Thyroid gland (tissue), 4 donors: ENCODE measurements at places on chromosomes 16 and 17.

GRCh38 chr16:56195151-56195550 is 3.9 kb downstream of the GNAO1 start:
- no peaks in the 10 kb centered on the region for H3K27me3 ChIP-seq
- no peaks in the 10 kb centered on the region for H3K36me3 ChIP-seq
- DNase-seq = no peak
- H3K27ac ChIP-seq = no peak overlapping the region

DNA sequence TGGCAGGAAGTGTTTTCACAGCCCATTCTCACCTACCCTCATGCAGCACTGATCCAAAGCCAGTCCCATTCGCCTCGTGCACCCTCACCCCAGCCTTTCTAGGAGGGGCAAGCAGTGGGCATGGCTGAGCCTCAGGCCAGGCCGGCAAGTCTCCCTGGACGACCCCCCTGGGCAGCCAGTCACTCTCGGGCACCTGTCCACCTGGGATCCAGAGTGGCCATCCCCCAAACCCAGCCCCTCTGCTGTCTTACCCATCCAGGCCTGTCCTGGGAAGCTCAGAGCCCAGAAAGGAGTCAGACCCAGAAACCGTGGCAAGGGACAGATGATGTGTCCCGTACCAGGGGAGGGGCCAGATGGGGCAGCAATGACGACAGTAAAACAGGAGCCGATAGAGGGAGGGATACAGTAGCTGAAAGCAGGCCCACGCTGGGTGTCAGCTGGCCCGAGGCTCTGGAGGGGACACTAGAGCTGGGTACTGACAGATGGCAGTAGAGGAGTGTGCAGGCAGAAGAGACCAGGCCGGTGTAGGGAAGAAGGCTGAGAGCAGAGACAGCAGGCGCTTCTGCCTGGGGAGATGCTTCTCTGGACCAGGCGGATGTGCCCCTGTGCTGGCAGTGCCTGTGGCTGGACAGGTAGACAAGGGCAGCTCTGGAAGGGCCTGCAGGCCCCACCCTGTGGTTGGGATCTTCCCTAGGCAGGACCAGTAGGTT is 5.8 kb downstream of the CMTM3 start:
- no peak overlapping the region for H3K4me3 ChIP-seq
- DNase-seq = no peak
- H3K36me3 ChIP-seq = peaks cover 21% of the 10 kb centered on the region
- H3K27me3 ChIP-seq = no peaks in the 10 kb centered on the region

DNA sequence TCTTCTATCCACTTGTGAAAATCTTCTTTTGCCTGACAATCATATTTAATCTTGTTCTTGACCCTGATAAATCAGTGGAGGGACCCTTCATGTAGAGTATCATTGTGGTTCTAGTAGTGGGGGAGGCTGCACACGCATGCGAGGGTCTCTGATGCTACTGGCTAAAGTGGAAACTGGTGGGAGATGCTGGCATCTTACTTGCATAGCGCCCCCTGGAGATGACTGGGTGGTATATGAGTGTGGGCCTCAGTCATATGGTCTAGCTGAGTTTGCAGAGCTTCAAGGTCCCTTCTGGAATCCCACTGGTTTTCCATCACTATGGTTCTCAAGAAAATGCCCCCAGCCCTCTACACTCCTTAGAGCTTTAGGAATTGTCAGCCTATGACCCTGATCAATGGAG is 236.4 kb upstream of the AXIN2 start:
- no peak for DNase-seq
- H3K27me3 ChIP-seq = no peaks in the 10 kb centered on the region
- no peaks in the 10 kb centered on the region for H3K36me3 ChIP-seq
- no peak overlapping the region for H3K4me3 ChIP-seq
- H3K4me1 ChIP-seq = no peaks in the 10 kb centered on the region
- H3K27ac ChIP-seq = no peak overlapping the region

- H3K4me3 ChIP-seq = no peak overlapping the region
- no peak overlapping the region for H3K27ac ChIP-seq
- H3K36me3 ChIP-seq = no peaks in the 10 kb centered on the region
- no peak for DNase-seq
These were observed 784.1 kb upstream of the RBFOX1 start for GRCh38 chr16:6548507-6548906.

- no peak overlapping the region for H3K27ac ChIP-seq
- DNase-seq = no peak
- H3K4me3 ChIP-seq = no peak overlapping the region
- no peaks in the 10 kb centered on the region for H3K4me1 ChIP-seq
- no peaks in the 10 kb centered on the region for H3K36me3 ChIP-seq
- H3K27me3 ChIP-seq = no peaks in the 10 kb centered on the region
These were observed 113.0 kb downstream of the LITAF start for GRCh38 chr16:11473728-11474127.

DNA sequence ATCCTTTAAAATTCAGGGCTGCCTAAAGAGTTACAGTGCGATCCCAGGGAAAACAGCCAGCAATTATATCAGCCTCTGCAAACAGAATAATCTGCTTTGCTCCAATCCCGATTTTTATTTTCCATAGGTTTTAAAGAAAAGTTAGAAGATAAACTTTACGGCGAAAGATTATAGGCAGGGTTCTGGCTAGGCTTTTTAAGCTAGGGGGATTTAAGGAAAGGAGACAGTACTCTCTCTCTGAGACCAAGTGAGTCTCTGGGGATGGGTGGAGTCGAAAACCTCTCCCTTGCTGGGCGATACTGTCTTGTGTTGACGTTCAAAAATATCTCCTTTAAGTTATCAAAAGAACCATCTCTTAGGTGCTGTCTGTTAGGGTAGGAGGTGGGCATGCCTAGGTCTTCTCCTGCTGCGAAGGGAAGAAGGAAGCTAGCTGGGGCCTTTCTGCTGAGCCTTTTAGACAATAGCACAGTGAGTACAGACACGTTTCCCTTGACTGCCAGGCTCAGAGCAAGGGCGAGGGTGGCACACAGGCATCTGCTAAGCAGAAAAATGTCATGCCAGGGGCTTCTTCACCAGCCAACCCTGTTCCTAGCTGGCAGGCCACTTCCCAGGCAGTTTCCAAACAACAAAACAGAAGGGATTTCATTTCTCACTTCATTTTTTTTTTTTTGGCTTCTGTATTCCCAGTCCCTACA is 167.9 kb upstream of the MAF start:
- no peaks in the 10 kb centered on the region for H3K27me3 ChIP-seq
- no peak overlapping the region for H3K4me3 ChIP-seq
- peak overlapping the region; percentile 54 for H3K27ac ChIP-seq
- no peaks in the 10 kb centered on the region for H3K36me3 ChIP-seq

- no peak overlapping the region for H3K4me3 ChIP-seq
- no peak for DNase-seq
- H3K4me1 ChIP-seq = peaks cover 13% of the 10 kb centered on the region
- H3K27me3 ChIP-seq = no peaks in the 10 kb centered on the region
- H3K36me3 ChIP-seq = no peaks in the 10 kb centered on the region
- no peak overlapping the region for H3K27ac ChIP-seq
These were observed 14.5 kb upstream of the GPRC5C start for GRCh38 chr17:74417178-74418045.

GRCh38 chr17:57994436-57994835 is 6.4 kb upstream of the VEZF1 start:
- H3K27me3 ChIP-seq = no peaks in the 10 kb centered on the region
- H3K4me1 ChIP-seq = no peaks in the 10 kb centered on the region
- no peaks in the 10 kb centered on the region for H3K36me3 ChIP-seq
- no peak for DNase-seq
- no peak overlapping the region for H3K27ac ChIP-seq

- H3K4me3 ChIP-seq = no peak overlapping the region
- peaks cover 9% of the 10 kb centered on the region for H3K4me1 ChIP-seq
- no peaks in the 10 kb centered on the region for H3K27me3 ChIP-seq
- peaks cover 51% of the 10 kb centered on the region for H3K36me3 ChIP-seq
- no peak overlapping the region for H3K27ac ChIP-seq
- no peak for DNase-seq
These were observed 17.0 kb downstream of the CLUH start for GRCh38 chr17:2694381-2695242.

- H3K27me3 ChIP-seq = no peaks in the 10 kb centered on the region
- DNase-seq = peak; percentile 81
- no peak overlapping the region for H3K27ac ChIP-seq
- no peak overlapping the region for H3K4me3 ChIP-seq
- H3K4me1 ChIP-seq = peaks cover 58% of the 10 kb centered on the region
These were observed 7.6 kb downstream of the PRR29 start for GRCh38 chr17:64005734-64006167.

GRCh38 chr17:64736804-64737492 is 74.8 kb upstream of the SMURF2 start:
- no peaks in the 10 kb centered on the region for H3K36me3 ChIP-seq
- peaks cover 35% of the 10 kb centered on the region for H3K4me1 ChIP-seq
- no peak overlapping the region for H3K27ac ChIP-seq
- H3K4me3 ChIP-seq = no peak overlapping the region
- DNase-seq = peak; percentile 39

DNA sequence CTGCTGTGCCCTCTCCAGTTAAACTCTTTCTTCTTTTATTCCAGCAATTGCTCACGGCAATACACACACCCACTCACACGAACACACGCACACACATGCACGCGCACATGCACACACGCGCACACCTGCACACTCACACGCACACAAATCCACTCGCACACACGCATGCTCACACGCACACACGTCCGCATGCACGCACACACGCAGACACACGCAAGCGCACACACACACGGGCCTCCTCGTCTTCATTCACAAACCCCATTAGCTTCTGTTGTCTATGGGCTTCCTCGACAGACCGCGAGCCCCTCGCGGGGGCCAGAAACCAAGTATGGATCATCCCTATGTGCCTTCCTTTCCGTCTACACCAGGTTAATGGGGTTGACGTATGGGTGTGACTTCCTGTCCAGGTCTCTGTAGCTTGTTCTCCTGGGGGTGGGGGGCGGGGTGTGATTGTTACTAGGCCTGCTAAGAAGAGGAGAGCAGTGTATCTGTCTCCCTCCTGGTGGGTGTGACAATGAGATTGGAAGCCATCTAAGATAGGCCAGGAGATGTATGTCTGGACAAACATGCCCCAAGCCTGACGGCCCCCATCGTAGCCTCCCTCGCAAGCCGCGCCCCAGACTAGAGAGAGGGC is 670 bp upstream of the CTF1 start:
- H3K27ac ChIP-seq = peak overlapping the region; percentile 97
- H3K36me3 ChIP-seq = no peaks in the 10 kb centered on the region
- H3K4me3 ChIP-seq = peak overlapping the region; percentile 49
- peaks cover 35% of the 10 kb centered on the region for H3K4me1 ChIP-seq
- no peaks in the 10 kb centered on the region for H3K27me3 ChIP-seq

- H3K27me3 ChIP-seq = no peaks in the 10 kb centered on the region
- H3K27ac ChIP-seq = no peak overlapping the region
- H3K4me3 ChIP-seq = no peak overlapping the region
- H3K4me1 ChIP-seq = no peaks in the 10 kb centered on the region
These were observed 167.4 kb upstream of the CACNG5 start for GRCh38 chr17:66667491-66668030.

- no peaks in the 10 kb centered on the region for H3K27me3 ChIP-seq
- H3K36me3 ChIP-seq = no peaks in the 10 kb centered on the region
- no peak overlapping the region for H3K27ac ChIP-seq
- H3K4me3 ChIP-seq = no peak overlapping the region
These were observed 36.9 kb downstream of the SOST start for GRCh38 chr17:43721537-43722268.

DNA sequence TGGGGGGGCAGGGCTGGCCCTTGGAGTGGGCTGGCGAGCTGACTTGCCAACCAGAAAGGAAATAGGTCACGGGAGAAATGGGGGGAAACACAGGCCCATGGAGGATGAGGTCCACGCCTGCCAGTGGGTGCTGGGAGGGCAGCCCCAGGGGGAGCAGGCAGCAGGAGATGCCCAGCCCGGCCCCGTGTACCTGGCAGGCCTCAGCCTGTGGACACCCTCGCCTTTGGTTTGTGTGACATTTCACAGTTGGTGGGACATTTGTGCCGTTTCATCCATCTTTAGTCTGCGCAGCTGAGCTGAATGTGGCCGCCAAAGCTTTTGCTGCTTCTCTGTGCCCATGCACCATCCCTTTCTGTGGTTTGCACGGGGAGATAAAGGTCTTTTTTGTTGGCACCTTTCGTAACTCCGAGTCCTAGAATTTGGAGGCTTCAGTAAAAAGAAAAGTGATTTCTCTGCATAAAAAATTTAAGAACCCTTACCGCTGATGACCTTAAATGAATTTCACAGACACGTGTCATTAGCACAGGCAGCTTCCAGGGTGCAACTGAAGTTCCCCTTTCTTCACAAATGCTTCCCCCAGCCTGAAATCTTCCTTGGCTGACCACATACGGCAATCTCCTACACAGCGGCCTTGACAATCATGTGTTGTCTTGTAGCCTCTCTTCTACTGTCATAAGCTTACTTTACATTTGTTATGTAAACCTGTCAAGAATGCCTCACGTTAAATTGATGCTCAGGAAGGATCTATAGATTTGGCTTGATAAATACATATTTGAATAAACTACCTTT is 193.6 kb downstream of the RPTOR start:
- no peak overlapping the region for H3K27ac ChIP-seq
- H3K4me1 ChIP-seq = no peaks in the 10 kb centered on the region
- no peaks in the 10 kb centered on the region for H3K36me3 ChIP-seq
- H3K27me3 ChIP-seq = no peaks in the 10 kb centered on the region

DNA sequence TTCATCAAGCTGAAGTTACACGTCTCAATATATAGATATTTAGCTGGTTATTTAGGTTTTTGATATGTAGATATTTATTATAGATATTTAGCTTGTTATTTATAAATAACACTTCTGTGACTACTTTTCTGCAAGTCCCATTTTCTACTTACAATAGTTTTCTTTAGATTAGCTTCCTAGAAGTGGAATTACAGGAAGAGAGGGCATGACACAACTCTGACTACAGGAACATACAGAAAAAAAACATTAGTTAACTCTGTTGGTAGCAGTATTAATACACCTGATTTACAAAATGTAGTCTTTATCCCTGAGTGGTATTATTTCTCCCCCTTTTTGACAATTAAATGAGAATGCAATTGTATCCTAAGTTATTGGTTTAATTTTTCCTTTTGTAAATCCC is 21.2 kb upstream of the CCL1 start:
- no peak overlapping the region for H3K27ac ChIP-seq
- no peaks in the 10 kb centered on the region for H3K36me3 ChIP-seq
- H3K4me1 ChIP-seq = no peaks in the 10 kb centered on the region
- no peak for DNase-seq

GRCh38 chr17:55641676-55642081 is 81.0 kb downstream of the TMEM100 start:
- peaks cover 11% of the 10 kb centered on the region for H3K4me1 ChIP-seq

GRCh38 chr17:47644324-47644723 is 5.4 kb upstream of the KPNB1 start:
- no peaks in the 10 kb centered on the region for H3K36me3 ChIP-seq
- DNase-seq = no peak
- H3K4me3 ChIP-seq = no peak overlapping the region
- no peaks in the 10 kb centered on the region for H3K27me3 ChIP-seq

DNA sequence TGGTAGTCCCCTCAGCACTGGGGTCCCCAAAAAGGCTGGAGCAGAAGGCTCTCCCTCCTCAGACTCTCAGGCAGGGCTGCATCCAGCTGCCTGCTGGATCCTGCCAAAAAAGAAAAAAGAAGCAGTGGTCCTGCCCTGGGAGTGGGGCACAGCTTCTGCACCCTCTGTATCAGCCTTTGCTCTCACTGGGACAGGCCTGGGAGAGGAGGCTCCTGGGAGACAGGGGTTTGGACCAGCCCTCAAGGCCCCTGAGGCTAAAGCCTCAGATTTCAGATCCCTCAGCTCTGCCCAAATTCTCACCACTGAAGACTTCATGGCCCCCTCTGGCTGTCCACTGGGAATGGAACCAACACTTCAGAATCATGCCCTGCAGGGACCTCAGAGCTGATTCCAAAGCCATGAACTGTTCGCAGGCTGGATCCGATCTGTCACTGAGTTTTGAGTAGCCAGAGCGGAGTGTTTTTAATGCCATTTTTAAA is 96.9 kb downstream of the C16orf78 start:
- DNase-seq = no peak
- H3K27ac ChIP-seq = no peak overlapping the region
- no peaks in the 10 kb centered on the region for H3K4me1 ChIP-seq
- no peak overlapping the region for H3K4me3 ChIP-seq
- no peaks in the 10 kb centered on the region for H3K27me3 ChIP-seq
- no peaks in the 10 kb centered on the region for H3K36me3 ChIP-seq
